ENCODE measurements at places on chromosomes 1 and 21.

DNA sequence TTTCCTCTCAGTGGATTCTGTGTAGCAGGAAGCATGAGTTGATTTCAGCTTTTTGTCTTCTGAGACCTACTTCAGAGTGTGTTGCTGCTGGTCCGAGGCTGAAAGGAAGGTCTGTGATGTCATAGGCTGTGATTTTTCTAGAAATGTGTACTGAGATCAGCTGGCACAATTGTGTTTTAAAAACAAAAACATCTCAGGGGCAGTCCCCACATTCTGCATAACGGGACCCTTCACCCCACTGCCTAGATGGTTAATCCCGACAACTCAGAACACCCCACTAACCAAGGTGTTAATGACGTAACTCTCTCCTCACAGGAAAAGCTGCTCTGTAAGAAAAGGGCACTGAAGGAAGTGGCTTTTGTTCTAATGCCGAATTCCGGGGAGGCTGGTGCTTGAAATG, 59.8 kb upstream of the PPP2R5A start:
- DNase-seq: no peak

DNA sequence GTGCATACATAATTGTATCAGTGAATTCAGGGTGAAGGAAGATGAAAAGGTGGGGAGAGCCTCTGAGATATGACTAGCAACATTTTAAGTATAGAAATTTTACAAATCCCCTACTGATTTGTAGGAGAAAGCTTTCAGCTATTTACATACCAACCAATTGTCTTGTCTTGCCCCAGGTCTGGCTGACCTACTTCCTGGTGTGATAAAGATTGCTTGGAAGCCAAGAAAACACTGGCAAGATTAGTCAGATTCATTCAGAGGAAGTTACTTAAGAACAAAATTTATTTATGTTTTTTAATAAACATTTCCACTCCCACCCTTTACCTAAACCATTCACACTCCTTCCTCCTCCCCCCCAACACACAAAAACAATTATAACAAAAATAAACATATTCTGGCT, 17.5 kb downstream of the PTGS2 start:
- no peak for DNase-seq

- DNase-seq: no peak
These were observed 284.8 kb downstream of the HLX start for GRCh38 chr1:221164029-221164428.

DNA sequence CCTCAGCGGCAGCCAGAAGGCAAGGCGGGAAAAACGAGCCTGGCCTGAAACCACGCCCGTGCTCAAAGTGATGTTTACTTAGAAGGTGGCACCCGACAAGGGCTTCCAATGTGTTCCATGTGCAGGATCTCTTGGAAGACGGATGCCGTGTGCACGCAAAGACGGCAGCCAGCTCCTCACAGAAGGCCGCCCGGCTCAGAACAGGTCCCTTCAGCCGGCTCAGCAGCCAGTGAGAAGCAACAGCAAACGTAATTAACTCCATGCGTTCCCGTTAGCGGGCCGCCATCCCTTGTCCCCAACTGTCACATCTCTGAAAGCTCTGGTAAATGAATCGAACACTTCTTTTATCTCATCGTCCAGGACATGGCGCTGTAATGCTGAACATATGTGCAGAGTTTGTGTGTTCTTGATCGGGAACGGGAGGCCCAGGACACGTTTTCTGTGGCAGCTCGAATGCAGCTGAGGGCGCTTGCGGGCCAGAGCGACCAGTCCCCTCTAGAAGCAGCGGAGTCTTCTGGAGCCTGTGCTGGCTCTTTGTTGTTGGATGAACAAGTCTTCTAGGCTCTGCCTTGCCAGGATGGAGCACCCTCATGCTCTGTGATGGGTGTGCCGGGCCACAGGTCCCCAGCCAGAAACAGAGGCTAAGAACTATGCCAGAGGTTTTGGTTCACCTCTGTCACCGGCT, 94.6 kb upstream of the ARHGEF16 start:
- DNase-seq: no peak

GRCh38 chr1:213687832-213688231, 299.9 kb upstream of the PROX1 start:
- no peak for DNase-seq

- DNase-seq: no peak
These were observed 26.0 kb downstream of the ADGRL4 start for GRCh38 chr1:78980511-78980910.

GRCh38 chr1:161381707-161382106, 14.0 kb upstream of the CFAP126 start:
- no peak for DNase-seq

GRCh38 chr21:36538761-36539160, 58.8 kb upstream of the CLDN14 start:
- no peak for DNase-seq

- no peak for DNase-seq
These were observed 41.9 kb upstream of the FCRL4 start for GRCh38 chr1:157639800-157640199.

DNA sequence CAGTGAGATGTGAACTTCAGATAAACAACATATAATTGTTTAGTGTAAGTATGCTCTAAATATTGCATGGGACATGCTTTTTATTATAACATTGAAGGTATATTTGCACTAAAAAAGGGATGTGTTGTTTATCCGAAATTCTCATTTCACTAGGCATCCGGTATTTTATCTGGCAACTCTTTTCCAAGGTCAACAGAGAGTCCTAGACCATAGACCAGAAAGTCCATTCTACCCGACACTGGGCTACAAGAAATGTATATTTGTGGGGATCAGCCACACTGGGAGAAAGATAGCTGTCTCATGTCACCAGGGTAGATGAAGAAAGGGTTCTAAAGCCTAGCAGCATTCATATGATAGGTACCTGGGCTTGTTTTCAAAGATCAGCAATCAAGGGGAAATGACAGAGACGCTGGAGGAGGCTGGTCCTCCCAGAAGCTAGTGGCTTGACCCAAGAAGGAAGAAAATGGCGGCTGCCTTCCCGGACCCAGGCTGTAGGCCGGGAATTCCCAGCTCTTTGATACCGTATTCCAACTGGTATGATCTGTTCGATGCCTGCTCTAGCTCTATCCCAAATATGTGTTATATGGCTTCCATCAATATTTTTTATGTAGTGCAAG, 161.1 kb upstream of the IRF2BP2 start:
- DNase-seq: no peak

DNA sequence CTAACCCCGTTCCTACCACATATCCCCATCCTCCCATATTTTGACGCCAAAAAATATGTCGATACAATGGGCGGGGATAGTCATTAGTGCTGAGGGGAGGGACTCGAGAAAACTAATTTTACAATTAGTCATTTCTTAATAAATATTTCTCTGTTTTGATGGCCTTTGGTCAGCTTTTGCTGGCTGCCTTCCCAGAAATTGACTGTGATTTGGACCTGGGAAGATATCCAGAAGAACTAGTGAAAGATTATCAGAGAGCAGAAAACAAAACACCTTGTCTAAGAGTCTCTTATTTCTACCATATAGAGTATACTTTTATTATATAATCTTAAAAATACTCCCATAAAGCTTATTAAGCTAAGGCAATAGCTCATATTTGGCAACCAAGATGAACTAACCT, 247.6 kb downstream of the MRPL39 start:
- no peak for DNase-seq

DNA sequence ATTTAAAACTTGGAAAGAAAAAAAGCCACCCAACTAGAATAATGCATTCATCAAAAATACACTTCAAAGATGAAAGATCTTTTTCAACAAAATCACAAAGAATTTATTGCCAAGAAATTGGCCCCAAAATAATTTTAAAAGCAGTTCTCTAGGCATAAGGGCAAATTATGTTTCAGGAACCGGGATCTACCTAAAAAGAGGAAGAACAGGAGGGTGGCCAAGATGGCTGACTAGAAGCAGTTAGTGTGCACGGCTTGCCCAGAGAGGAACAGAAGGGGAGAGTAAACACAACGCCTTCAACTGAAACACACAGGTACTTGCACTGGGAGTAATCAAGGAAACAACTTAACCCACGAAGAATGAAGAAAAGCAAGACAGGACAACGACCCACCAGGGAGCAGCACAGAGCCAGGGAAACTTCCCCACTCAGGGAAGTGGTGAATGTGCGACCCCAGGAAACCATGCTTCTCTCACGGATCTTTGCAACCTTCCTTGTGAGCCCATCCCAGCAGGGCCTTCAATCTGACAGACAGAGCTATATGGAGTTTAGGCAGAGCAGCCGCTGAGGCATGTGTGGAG, 46.1 kb downstream of the ACKR1 start:
- DNase-seq: no peak

- DNase-seq: no peak
These were observed 95.4 kb upstream of the GUCA2B start for GRCh38 chr1:42057800-42058199.

DNA sequence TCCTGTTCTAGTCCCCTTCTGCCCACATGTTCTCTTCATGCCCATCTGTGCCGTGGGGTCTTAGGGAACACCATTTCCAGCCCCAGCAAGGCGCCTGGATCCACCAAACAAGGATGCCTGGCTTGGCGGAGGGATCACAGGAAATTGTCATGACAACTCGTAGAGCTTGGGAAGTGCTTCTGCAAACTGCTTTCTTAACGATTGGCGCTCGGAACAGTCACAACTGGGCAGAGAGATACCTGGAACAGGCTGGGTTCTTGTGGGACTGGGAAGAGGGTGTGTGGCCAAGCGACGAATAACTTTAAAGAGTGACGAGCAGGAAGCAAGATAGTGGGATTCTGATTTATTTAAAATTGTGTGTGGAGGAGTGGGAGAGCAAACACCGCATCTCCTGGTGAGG, 329.8 kb downstream of the RPS6KC1 start:
- no peak for DNase-seq

DNA sequence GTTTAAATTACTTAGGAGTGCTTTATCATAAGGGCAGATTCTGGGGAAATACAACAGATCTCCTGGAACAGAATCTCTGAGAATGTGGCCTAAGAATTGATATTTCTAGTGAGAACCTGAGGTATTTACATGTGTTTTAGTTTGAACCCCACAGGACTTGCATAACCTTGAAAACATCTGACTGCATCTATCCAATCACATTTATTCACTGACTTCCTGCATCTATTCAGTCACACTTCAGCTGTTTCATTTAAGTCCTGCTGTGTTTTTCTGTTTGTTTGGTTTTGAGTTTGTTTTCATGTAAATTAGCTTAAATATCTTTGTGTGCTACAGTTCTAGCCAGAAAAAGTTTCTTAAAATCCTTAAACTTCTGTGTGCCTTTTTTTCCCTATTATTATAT, 1260.7 kb downstream of the PLA2G4A start:
- DNase-seq: no peak

GRCh38 chr1:173507847-173508209, 30.7 kb downstream of the PRDX6 start:
- DNase-seq: no peak

DNA sequence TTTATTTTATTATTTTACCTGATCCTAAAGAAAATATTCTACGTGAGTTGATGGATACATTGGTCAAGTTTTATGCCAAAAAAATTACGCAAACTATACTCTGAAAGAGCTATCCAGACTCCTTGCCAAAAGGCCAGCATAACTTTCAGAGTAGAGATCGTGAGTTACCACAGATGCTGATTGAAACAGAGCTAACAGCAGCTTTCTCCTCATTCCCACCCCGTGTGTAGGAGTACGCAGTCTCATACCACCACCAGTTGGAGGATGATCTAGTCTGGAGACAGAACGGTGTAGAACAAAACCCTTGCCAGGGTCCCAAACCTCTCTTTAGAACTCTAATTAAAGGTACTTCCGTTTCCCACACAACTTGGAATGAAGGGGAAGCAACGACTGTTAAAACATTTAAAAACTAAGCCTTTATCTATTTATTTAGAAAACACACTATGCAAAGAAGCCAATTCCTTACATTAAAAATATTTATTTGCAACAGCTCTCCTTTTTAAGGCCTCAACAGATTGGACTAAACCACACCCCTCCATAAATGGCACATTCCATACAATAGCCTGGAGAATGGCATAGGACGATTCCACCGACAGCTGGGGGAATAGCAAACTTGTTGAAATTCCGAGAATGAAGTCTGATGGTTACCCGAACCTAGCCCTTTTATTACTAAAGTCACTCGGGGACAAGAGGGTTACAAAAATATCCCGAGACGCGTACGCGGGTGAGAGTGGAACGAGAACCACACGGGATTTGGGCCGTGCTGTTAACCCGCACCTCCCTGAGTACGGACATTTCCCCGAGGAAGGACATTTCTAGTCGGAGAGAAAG, 1.4 kb downstream of the NUCKS1 start:
- DNase-seq: no peak

Data from HFF-Myc (cell line).